Stimulated activated CD4-positive, alpha-beta T cell treated with anti-CD3 and anti-CD28 coated beads, Interleukin-15, amount 100 ng/mL, for 1 hour (primary cell): ENCODE measurements at places on chromosomes 6 and 20.

DNA sequence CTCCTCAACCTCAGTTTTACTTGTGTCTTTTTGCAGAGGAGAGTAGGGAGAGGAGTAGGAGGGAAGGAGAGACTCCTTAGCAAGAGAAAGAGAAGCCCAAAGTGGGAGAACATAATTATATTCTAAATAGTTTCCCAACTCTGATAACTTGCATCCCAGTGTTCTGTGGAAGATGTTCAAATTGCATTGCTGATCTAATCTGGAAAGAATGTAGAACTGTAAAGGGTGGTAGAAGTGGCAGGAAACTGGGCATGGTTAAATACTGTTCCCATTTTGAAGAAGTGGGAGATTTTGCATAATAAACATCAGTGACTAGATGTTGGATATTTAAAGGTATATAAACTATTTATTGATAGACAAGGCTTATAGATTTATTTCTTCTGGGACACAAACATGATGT, 42.6 kb upstream of the HMGN3 start:
- DNase-seq: no peak

DNA sequence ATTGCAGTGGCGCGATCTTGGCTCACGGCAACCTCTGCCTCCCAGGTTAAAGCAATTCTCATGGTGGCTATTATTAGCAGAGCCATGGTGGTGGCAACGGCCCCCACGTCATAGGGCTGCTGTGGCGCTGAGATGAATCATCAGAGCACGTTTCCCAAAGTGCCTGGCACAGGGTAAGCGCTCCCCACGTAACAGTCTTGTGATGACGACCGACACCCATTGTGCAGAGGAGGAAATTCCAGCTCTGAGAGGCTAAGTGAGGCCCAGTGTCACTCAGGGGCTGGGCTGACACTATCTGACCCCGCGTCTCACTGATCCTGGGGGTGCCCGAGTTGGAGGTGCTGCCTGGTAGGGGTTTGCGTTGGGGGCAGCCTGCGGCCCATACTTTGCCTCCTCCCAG, 16.2 kb downstream of the SUN5 start:
- no peak for DNase-seq

GRCh38 chr6:35214869-35215664, 1.3 kb downstream of the SCUBE3 start:
- DNase-seq: no peak

DNA sequence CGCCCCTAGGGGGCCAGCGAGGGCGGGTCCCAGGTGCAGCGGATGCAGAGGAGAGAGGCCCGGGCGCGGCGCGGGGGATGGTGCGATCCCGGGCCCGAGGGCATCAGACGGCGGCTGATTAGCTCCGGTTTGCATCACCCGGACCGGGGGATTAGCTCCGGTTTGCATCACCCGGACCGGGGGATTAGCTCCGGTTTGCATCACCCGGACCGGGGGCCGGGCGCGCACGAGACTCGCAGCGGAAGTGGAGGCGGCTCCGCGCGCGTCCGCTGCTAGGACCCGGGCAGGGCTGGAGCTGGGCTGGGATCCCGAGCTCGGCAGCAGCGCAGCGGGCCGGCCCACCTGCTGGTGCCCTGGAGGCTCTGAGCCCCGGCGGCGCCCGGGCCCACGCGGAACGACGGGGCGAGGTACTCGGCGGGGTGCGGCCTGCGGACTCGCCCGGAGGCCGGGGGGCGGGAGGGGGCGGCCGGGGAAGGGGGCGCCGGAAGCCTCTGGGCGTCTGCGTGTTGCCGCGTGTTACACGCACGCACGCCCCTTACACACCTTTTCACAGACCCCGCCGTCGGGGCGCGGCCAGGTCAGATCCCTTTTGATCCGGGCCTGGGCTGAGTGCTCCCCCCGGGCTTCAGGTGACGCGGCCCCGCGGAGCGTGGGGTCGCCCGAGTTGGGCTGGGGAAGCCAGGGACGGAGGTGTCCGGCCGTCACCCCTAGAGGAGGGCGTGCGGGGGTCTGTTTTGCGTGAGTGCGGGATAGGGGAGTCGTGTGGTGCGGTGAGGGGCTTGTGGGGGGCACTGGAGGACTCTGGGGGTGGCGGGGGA, 412 bp downstream of the TRIB3 start:
- peak; percentile 57 for DNase-seq

GRCh38 chr20:50563133-50563944, 53.2 kb downstream of the PTPN1 start:
- DNase-seq: no peak

- DNase-seq: no peak
These were observed 645.0 kb downstream of the DHX35 start for GRCh38 chr20:39607141-39607540.

DNA sequence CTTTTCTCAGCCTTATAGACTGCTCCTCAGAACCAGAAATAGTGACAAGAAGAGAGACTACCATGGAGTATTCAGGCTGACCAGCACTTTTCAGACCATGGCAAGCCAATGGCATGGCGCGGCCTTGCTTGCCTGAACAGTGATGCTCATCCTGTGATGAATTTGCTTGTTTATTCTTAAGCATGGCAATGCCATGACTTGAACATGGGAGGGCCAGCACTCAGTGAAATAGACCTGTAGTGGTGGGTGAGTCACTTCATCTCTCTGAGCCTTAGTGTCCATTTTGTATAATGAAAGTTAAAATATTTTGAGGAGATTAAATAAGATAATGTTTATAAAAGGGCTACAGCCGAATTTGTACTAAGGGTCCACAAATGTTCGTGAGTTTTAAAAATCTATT, 79.1 kb downstream of the LRRC1 start:
- DNase-seq: no peak

- no peak for DNase-seq
These were observed 290.6 kb downstream of the CBLN4 start for GRCh38 chr20:55714736-55715135.

DNA sequence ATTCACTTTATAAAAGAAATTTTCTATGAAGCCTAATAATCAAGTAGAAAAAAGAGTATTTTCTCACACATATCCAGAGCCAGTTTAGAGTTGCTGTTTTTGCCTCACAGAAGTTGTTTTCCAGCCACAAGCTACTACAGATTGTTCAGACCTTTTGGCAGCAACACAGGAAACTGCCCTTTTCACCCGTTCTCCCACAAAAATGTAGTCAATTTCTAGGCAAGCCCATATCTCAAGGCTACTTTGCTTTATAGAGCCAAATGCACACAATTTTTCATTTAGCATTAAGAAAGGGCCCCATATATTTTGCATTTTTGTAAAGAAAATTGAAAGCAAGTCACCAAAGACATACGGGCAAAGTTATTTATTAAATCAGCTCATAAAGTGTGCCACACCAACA, 49.5 kb downstream of the EPB41L2 start:
- no peak for DNase-seq
